Stimulated activated CD4-positive, alpha-beta T cell treated with anti-CD3 and anti-CD28 coated beads, Interleukin-1b, Interleukin-23, amount 100 ng/mL, for 4 hours (primary cell): ENCODE measurements at places on chromosomes 5 and 9.

GRCh38 chr5:57324181-57324580, 150.3 kb downstream of the GPBP1 start:
- no peak for DNase-seq

GRCh38 chr5:6146271-6146670, 232.1 kb downstream of the MED10 start:
- DNase-seq: no peak

DNA sequence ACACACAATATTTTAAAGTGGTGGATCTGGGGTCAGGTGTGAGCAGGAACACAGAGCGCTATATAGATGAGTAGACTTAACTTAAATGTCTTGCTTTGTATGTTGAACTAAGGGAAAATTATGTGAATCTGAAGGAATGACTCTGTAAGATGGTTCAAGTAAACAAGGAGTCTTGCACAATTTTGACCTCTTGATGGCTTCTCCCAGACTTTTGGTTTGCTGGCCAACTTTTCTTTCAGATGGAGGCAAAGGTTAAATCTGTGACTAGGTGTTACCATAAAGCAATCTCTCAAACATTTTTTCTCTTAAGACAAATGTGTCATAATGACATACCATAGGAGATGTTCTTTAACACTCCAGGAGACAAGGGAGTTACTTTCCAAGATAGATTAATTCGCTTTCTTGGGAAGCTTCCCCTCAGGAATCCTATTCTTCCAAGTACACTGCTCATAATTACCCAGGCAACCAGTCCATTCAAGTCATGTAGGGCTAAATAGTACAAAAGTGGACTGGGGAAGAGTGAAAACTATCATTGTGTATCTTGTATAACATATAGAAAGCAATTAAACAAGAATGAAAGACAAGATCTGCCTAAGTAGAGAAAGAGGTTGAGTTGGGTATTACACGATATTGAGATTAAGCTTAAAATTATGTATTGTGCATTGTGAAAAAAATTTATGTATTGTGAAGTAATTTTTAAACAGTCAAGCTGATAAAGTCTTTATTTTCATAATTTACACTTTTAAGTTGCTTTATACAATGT, 60.3 kb upstream of the SLC27A6 start:
- no peak for DNase-seq

- no peak for DNase-seq
Measured at GRCh38 chr5:131193106-131193505, 22.4 kb downstream of the LYRM7 start.

DNA sequence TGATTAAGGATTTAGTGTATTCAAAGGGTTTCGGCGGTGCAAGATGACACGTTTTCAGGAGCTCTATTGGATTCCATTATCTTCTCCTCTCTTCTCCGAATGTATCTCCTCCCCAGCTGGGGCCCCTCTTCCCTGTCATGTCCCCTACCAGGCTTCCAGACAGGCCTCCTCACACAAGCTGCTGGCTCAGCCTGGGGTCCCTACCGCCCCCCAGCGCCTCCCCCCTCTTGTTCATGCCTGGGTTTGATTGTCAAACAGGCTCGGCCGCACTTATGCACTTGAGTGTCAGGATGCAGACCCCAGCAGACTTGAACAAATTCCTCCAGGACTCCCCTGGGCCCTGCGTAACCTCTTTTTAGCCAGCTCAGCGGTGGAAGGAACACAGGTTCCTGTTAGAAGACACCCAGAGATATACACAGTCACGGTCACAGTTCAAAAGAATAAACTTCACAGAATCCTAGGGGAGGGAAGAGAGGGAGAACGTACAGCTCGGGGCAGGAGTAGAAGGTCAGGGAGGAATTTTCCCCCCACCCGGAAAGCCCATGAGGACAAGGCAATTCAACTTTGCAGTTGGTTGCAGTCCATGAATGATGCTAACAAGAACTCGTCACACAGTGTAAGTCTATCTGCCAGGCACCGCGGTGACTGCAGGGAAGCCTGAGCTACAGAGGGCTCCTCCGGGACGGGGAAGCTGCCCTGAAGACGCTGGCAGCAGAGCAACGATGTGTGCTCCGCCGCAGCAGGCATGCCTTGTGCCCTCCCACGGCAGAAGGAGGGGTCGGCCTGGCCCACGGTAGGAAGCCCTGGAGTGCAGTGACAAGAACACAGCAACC, 560.0 kb downstream of the BNC2 start:
- DNase-seq: no peak

DNA sequence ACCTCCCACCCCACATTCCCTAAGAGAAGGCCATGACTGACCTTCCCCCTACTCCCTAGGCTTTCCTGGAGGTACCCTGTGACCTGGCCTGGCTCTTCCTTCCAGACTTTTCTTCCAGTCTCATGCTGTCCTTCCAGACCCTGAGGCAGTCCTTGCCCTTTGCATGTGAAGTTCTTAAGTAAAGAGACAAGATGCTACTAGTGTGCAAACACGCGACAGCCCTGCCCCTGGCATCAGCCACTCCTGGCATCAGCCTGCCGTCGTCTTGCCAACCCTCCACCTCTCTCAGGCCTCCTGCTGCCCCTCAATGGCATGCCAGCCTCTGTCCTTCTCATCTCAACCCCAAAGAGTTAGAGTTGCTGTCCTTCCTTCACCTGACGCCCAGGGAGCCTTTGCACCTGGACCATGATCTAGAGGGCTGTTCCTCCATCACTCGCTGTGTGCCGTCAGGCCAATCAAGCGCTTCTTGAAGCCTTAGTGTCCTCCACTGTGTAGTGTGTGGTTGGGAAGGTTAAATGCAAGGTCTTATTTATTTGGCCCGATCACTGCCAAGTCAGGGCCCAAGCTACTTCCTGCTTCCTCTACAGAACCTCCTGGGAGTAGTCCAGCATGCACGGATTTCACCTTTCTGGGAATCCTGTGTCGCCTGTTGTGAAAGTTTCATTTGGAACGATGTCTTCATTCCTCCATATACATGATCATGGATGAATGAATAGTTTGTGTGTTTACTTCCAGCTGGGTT, 61.9 kb downstream of the WWC1 start:
- no peak for DNase-seq

- DNase-seq: no peak
Measured at GRCh38 chr9:116058421-116058820, 95.2 kb upstream of the PAPPA start.

GRCh38 chr9:72322678-72323077, 42.3 kb downstream of the ZFAND5 start:
- DNase-seq: no peak

- DNase-seq: no peak
Measured at GRCh38 chr5:90050103-90050502, 359.5 kb downstream of the CETN3 start.

- no peak for DNase-seq
Measured at GRCh38 chr5:60852940-60853339, 8.9 kb upstream of the ELOVL7 start.
